Left colon (tissue), 2 donors: ENCODE measurements at places on chromosomes 7 and 10. TPM values are rescaled to one million over a fixed set of nuclear protein-coding genes. Genes with fewer than 3 reads are reported as not detected.
A peak's percentile ranks its signal among the peaks of the same experiment; 100 is the strongest.

IFIT5 gene
- total RNA-seq, result 10.6 TPM

HDAC9 gene
- total RNA-seq, result 21.7 TPM

AS3MT gene
- total RNA-seq, result 0.61 TPM

CNTNAP2 gene
- total RNA-seq, result 3.5 TPM

PHYHIPL gene
- 0.27 TPM for total RNA-seq

GRCh38 chr10:99520847-99521764 is 11.6 kb upstream of the NKX2-3 start:
- DNase-seq, result no peak

DNA sequence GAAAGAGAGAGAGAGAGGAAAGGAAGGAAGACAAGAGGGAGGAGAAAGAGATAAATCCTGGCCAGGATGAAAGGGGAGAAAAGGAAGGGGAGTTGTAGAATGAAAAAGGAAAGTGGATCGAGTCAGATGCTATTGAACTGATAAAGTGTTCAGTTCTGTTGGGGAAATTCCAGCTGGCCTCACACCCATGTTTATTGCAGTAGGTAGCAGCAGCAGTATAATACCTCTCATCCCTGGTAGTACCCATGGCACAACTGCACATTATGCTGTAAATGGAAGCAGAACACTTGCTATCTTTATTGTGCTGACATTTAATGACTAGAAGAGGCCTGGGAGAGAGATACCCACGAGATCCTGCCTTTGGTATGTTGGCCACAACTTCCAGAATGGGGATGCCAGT is 178.1 kb downstream of the EVX1 start:
- peak; percentile 63 for DNase-seq

GRCh38 chr7:90817151-90817550 is 221.0 kb downstream of the CDK14 start:
- DNase-seq, result no peak

- DNase-seq, result peak; percentile 22
These were observed 111.3 kb downstream of the PTPN20 start for GRCh38 chr10:47022311-47023131.

DNA sequence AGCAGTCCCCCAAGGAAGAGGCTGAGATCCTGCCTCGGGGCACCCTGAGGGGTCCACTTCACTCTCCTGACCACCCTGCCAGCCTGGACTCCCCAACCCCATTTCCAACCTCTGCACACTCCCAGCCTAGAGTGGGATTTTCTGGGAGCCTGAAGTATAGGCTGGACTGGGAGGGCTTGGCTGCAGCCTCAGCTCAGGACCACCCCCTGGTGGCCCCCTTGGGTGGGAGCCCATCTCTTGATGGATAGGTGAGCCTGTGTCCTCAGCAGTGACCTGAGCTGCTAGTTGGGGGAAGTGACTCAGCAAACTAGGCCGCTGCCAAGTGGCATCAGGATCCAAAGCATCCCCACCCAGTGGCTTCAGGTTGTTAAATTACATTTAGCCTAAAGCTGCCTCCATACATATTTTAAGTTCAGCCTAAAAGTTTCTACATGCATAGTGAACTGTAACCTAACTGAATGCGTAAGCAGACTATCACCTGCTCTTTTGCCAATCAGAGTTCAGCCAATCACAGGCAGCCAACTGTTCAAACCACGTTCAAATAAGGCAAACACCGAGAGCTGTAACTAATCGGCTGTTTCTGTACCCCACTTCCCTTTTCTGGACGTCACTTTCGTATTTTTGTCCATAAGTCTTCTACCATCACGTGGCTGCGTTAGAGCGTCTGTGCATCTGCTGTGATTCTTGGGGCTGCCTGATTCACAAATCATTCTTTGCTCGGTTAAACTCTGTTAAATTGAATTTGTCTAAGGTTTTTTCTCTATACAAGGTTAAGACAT is 144.0 kb downstream of the PLPP4 start:
- DNase-seq, result no peak
